ENCODE measurements at places on chromosomes 1 and 21.

- no peak for DNase-seq
Measured at GRCh38 chr1:78088486-78088885, 42.7 kb downstream of the GIPC2 start.

- no peak for DNase-seq
Measured at GRCh38 chr1:115356356-115356755, 18.3 kb upstream of the NGF start.

DNA sequence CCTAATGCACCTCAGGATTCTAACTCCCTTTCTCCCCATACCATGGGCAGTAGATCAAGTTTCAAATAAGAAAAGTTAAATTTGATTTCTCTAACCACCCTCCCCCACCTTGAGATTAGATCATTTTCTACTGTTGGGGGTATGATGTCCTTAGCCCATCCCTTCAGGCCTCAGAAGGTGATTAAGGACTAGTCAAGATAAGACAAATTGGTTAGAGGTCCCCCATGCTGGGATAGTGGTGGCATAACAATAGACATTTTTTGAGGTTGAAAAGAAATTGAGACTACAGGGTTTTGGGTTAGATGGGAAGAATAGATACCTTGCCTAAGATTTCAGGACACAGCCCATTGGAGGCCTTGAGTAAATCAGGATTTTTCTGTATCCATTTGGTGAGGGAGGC, 2.5 kb downstream of the CFAP126 start:
- DNase-seq = no peak

- DNase-seq = no peak
Measured at GRCh38 chr1:8018492-8019228, 7.4 kb downstream of the ERRFI1 start.

- no peak for DNase-seq
Measured at GRCh38 chr1:54221113-54221834, 21.3 kb downstream of the MRPL37 start.

DNA sequence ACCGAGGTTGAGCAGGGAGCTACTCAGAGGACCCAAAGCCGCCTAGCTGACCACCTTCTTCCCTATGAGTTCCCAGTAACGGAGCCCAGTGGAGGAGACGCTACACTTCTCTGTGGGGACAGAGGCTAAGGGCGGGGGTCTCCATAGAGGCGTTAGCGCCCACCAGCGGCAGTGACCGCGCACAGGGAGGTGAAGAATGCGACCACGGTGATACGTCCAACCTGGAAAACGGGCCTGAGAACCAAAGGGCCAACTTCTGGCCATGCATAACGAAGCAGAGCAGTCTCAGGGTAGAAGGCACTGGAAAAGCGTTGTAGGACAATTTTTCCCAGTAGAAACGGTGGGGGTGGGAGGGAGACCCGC, 400 bp upstream of the COG2 start:
- DNase-seq = no peak

GRCh38 chr21:39071623-39072214, 111.5 kb downstream of the PSMG1 start:
- no peak for DNase-seq

DNA sequence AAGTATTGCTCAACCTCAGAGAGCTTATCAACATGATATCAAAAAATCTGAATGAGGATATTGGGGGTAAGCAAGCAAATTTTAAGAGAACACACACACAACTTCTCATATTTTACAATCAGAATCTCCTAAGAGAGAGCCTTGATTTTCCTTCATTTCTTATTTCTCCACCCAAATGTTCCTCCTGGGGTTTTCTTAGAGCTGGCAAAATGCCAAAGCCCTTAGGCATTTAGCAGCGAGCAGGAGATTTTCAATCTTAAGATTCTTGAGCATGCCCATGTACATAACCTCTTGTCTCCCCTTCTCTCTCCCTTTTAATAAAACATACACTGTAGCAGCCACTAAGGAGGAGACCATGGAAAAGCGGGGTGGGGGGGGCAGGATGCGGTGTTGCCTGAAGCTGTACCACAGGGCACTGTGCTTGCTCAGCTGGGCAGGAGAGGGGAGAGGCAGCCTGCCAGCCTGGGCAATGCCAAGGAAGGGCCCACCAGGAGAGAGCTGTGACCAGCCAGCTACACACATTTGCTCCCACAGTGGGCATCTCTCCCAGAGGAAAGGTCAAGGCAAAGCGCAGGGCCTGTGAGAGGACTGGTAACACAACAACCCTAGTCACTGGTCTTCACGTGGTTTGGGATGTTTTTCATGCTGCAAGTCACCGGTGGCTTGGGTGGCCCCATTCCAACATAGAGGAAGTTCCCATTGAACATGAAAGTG, 4.3 kb downstream of the BRINP2 start:
- no peak for DNase-seq

GRCh38 chr1:111082421-111083203, 57.3 kb downstream of the DRAM2 start:
- no peak for DNase-seq

DNA sequence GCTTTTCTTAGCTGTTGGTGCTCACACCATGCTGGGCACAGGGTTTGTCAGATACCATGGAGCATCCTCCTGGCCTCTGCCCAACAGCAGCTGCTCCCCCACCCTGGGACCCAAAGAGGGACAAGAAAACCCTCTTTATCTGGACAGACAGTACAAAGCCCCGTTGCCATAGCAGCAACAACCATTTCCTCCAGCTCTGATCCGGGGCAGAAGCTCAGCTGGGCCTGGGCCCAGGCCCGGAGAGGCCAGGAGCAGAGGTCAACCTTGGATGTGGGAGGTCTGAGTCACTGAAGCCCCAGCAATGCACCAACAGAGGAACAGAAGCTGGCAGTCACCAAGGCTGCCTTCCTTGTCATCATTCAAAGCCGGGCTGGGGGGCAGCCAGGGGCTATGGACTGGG, 228.4 kb upstream of the POU3F1 start:
- peak; percentile 46 for DNase-seq

DNA sequence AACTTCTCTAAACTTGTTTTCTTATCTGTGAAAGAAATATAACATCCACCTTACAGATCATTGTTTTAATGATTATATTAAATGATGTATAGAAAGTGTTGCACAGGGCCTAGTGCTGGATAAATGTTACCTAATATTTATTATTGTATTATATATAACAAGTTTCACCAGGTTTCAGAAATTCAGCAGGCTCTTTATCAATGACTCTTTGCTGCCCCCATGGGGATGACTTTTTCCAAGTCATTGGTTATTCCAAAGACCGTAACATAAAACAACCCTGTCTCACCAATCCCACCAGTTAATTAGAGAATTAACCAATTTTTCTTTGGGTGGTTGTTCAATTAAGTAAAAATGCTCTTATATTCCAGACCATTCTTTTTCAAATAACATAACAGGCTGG, 7.3 kb upstream of the DEDD start:
- no peak for DNase-seq

DNA sequence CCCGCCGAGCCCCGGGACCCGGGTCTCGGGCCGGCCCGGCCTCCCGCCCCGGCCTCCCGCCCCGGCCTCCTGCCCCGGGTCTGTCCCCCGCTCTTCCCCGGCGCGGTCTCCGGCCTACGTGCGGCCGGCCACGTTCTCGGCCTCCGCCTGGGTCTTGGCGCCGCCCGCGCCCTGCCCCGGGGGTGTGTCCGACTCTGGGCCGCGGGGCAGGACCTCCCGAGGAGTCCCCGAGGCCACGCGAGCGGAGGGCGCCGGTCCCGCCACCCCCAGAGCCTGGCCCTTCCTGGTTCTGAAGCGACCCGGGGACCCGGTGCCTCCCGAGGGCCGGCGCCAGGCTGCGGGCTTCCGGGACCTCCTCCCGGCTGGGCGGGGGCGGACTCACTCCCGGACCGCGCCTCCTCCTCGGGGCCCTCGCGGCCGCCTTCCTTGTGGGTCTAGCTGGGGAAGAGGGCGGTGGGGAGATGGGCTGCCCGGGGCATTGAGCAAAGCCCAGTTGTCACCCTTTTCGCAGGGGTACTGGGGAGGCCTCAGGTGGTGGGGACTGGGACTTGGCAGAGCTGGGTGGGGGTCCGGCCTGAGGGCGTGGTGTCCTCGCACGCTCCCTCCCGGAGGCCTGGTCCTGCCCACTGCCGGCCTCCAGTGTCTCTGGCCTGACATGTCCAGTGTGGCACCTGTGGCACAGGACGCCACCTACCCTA, 558 bp downstream of the PFKL start:
- peak; percentile 88 for DNase-seq

- no peak for DNase-seq
Measured at GRCh38 chr1:38899560-38899959, 18.2 kb upstream of the GJA9 start.

GRCh38 chr21:18542081-18542480, 138.5 kb upstream of the TMPRSS15 start:
- no peak for DNase-seq

All from sigmoid colon (tissue), 7 donors.